ENCODE measurements at places on chromosomes 3 and 15.

GRCh38 chr15:65821070-65821469 is 29.0 kb upstream of the DENND4A start:
- H3K4me1 ChIP-seq, result peaks cover 71% of the 10 kb centered on the region
- H3K27me3 ChIP-seq, result no peaks in the 10 kb centered on the region
- H3K27ac ChIP-seq, result peak overlapping the region; percentile 94

DNA sequence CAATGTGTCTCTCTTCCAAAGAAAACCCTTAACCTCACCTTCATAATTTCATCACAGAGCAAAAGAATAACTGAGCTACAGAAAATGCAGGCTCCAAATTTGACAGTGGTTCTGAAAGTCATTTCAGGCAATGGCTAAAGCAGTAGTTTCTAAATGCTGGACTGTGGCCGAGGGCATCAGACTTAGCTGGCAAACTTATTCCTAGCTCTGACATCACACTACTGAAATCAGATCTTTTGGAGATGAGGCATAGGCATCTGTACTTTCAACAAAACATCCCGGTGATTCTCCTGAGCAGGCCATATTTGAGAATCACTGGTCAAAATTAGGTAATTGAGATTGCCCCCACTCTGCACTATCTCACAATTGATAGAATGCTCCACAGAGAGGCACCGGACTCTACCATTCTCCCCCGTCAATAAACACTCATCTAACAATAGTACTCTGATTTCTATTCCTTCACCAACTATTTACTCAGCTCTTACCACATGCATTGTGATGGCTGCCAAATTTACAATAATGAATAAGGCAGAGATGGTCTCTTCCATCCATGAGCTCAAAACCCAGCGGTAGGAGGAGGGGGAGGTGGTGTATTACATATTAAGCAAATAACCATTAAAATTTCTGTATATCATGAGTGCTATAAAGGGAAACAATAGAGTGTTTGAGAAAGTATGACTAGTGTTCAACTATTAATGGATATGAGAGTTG is 57.3 kb upstream of the SPRED1 start:
- H3K27ac ChIP-seq, result no peak overlapping the region
- no peaks in the 10 kb centered on the region for H3K36me3 ChIP-seq
- no peak for DNase-seq
- H3K27me3 ChIP-seq, result no peaks in the 10 kb centered on the region
- H3K4me3 ChIP-seq, result no peak overlapping the region

DNA sequence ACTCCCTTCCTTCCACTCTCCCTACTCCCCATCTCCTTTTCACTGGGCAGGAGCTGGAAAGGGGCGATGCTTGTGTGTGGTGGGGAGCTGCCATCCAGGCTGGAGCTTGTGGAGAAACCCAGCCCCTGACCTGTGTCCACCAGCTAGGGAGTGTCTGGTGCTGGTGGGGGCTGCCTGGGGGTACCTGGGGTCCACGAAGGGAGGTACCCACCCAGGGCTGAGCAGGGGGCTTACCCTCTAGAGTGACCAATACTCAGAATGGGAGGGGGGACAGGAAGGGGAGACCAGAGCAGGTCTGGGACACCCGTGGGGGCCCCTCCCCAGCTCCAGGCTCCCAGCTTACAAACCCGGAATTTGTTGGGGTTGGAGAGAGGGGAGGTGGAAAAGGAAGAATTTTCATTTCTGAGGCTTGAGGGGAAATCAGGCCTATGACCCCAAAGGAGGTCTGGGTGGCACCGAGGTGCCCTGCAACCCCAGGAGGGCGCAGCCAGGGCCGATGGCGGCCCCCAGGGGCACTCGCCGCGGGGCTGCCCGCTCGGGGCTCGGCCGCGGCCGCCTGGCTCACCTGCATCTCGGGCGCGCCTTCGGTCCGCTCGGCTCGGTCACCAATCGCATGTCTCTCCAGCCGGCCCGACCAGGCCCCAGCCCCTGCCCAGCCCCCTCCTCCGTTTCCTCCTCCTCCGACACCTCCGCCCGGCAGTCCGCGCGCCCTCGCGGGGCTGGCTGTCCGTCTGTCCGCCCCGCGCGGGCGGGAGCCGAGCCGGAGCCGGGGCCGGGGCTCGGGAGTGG is 773 bp downstream of the LINGO1 start:
- H3K27me3 ChIP-seq, result peaks cover 61% of the 10 kb centered on the region
- peaks cover 27% of the 10 kb centered on the region for H3K4me1 ChIP-seq
- DNase-seq, result peak; percentile 35
- H3K27ac ChIP-seq, result no peak overlapping the region

GRCh38 chr15:76460871-76461270 is 124.3 kb downstream of the ISL2 start:
- H3K4me1 ChIP-seq, result no peaks in the 10 kb centered on the region
- no peak overlapping the region for H3K4me3 ChIP-seq
- no peaks in the 10 kb centered on the region for H3K27me3 ChIP-seq
- DNase-seq, result no peak
- peaks cover 2% of the 10 kb centered on the region for H3K36me3 ChIP-seq

- peaks cover 64% of the 10 kb centered on the region for H3K4me1 ChIP-seq
- peak overlapping the region; percentile 25 for H3K4me3 ChIP-seq
- H3K27ac ChIP-seq, result no peak overlapping the region
Observed at GRCh38 chr15:52789601-52790168, 451 bp downstream of the ONECUT1 start.

DNA sequence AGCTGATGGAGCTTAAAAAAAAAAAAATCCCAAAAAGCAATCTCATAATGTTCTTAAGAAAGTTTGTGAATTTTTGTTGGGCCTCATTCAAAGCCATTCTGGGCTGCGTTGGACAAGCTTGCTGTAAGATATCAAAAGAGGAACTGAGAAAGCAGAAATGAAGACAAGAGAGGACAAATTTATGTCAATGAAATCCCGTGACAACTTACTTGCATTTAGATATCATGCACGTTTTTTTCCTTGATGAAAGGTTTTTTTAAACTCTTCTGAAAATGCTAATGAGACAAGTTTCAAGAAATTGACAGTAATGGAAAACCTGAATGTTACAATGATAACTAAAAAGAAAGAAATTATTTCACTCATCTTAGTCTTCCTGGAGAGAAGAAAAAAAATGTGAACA is 662.9 kb downstream of the SQOR start:
- no peaks in the 10 kb centered on the region for H3K27me3 ChIP-seq
- no peaks in the 10 kb centered on the region for H3K36me3 ChIP-seq
- H3K27ac ChIP-seq, result no peak overlapping the region
- peak; percentile 20 for DNase-seq
- no peaks in the 10 kb centered on the region for H3K4me1 ChIP-seq

- H3K36me3 ChIP-seq, result peaks cover 60% of the 10 kb centered on the region
- DNase-seq, result no peak
- H3K4me3 ChIP-seq, result no peak overlapping the region
- no peaks in the 10 kb centered on the region for H3K4me1 ChIP-seq
Observed at GRCh38 chr3:177041730-177042551, 155.3 kb downstream of the TBL1XR1 start.

DNA sequence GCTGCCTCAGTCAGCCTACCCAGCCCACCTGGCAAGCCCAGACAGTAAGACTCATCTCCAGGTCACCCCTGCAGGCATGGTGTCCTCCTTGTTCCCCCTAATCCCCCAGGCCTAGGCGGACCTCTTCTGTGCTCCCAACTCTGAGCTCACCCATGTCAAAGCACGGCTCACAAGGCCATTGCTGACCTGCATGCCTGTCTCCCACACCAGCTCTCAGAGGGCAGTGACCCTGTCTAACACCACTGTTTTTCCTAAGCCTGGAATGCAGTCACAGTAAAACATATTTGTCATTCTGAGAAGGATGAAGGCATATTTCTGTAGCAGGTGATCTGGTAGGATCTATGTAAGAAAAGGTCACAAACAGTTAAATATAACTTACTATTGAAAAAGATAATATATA is 110.3 kb upstream of the HACD2 start:
- no peaks in the 10 kb centered on the region for H3K36me3 ChIP-seq
- no peak for DNase-seq
- H3K27ac ChIP-seq, result no peak overlapping the region
- no peak overlapping the region for H3K4me3 ChIP-seq
- H3K4me1 ChIP-seq, result peaks cover 10% of the 10 kb centered on the region
- peaks cover 3% of the 10 kb centered on the region for H3K27me3 ChIP-seq

- no peak overlapping the region for H3K27ac ChIP-seq
- DNase-seq, result no peak
- no peaks in the 10 kb centered on the region for H3K27me3 ChIP-seq
- no peaks in the 10 kb centered on the region for H3K36me3 ChIP-seq
- H3K4me3 ChIP-seq, result no peak overlapping the region
Observed at GRCh38 chr3:109804697-109805096, 467.4 kb upstream of the DPPA4 start.

DNA sequence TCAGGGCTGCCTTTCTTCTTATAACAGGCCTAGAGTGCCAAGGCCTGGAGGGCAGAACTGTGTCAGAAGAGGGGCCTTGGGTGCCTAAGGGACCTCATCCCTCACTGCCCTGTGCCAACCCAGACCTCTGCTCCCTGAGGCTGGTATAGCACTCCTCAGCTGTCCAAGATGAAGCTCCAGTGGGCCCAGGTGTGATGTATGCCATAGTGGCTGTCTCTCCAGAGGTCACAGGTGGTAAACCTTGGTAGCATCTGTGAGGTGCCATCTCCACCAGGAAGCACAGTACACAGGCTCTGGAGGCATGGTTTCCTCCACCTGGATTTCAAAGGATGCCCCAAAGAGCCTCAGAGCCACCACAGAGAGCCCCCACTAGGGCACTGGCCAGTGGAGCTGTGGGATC is 12.3 kb upstream of the KLHL40 start:
- no peaks in the 10 kb centered on the region for H3K36me3 ChIP-seq
- DNase-seq, result no peak
- no peaks in the 10 kb centered on the region for H3K4me1 ChIP-seq
- H3K4me3 ChIP-seq, result no peak overlapping the region

DNA sequence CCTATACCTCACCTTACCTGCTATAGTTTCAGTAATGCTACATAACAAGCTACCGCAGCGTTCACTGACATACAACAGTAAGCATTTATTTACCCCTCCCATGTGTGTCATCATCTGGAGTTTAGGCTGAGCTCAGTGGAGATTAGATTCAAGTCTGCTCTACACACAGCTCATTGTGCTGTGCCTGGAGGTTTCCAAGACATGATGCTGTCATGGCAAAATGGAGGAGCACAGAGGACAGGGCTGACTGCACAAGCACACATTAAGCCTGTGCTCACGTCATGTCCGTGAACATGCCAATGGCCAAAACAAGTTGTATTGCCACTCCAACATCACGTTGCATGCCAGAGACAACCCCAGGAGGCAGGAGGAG is 333.8 kb upstream of the TRIM42 start:
- H3K4me1 ChIP-seq, result no peaks in the 10 kb centered on the region
- H3K36me3 ChIP-seq, result no peaks in the 10 kb centered on the region
- DNase-seq, result no peak
- H3K27me3 ChIP-seq, result no peaks in the 10 kb centered on the region
- no peak overlapping the region for H3K27ac ChIP-seq
- no peak overlapping the region for H3K4me3 ChIP-seq

- no peaks in the 10 kb centered on the region for H3K27me3 ChIP-seq
- H3K27ac ChIP-seq, result no peak overlapping the region
- H3K4me1 ChIP-seq, result no peaks in the 10 kb centered on the region
- H3K4me3 ChIP-seq, result no peak overlapping the region
- no peak for DNase-seq
- no peaks in the 10 kb centered on the region for H3K36me3 ChIP-seq
Observed at GRCh38 chr3:14253022-14253706, 74.5 kb downstream of the LSM3 start.

- peaks cover 8% of the 10 kb centered on the region for H3K27me3 ChIP-seq
- no peaks in the 10 kb centered on the region for H3K36me3 ChIP-seq
- no peak for DNase-seq
- no peaks in the 10 kb centered on the region for H3K4me1 ChIP-seq
- H3K27ac ChIP-seq, result no peak overlapping the region
Observed at GRCh38 chr3:170734043-170734734, 135.8 kb downstream of the RPL22L1 start.

DNA sequence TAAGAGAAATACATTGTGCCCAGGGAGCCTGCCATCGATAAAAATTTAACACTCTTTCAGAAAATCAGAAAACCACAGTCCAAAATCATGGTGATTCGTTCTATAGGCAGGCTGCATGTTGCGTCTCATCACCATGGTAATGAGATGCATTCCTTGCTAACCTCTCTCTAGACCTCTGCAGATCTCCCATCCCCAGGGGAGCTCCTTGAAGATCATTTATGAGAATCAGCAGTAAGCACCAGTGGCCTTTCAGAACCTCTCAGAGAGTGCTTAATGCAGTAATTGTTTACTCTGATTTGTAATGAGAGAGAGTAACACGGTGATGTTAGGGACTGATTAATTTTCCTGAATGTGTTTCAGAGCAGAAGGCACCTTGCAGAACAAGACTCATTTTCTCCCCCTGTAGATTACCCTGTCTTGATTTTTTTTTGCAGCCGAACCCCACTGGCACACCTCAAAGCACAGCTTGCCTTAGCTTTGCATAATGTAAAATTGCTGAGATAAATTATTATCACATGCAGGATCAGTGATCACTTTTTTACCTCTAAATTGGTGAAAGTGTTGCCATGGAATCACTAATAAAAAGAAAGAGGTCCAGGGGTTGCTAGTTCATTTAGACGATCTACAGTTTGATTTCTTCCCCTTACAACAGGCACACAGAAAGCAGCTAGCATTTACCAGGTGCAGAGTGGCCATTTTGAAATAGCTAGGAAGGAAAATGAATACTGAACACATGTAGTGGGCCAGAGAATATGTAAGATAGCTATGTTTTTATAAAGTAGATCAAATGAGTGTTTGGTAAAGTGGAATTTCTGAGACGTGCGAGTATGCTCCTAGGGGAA is 98.9 kb upstream of the CHL1 start:
- no peak for DNase-seq
- H3K36me3 ChIP-seq, result no peaks in the 10 kb centered on the region

DNA sequence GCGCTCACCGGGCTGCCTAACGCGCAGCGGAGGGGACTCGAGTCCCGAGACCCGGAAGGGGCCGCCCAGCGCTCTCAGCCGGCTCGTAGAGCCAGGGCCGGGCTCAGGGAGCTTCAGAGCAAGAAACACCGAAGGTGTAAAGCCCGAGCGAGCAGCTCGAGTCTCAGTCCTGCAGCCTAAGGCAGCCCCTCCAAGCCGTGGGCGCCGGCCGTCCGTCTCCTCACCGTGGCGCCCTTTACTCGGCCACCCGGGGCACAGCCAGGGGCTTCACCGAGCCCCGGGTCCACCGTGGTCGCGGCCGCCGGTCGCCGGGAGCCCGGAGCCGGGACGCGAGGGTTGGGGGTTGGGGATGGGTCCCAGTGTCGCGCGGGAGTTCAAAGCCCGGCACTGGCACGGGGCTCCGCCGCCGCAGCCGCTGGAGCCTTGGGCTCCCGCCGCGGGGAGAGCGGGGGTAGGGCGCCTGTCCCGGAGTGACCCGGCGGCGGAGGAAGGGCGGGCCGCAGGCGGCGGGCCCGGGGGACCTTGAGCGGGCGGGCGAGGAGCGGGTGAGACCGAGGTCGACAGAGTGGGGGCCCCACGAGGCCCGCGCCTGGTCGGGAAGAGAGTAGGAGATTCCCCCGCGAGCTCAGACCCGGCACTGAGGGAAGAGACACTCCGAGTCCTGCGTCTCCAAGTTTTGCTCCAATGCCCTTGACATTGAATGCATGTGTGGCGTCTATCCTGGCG is 26.9 kb upstream of the THRB start:
- H3K4me1 ChIP-seq, result peaks cover 28% of the 10 kb centered on the region
- H3K27ac ChIP-seq, result no peak overlapping the region
- no peaks in the 10 kb centered on the region for H3K36me3 ChIP-seq
- peaks cover 28% of the 10 kb centered on the region for H3K27me3 ChIP-seq

- no peaks in the 10 kb centered on the region for H3K4me1 ChIP-seq
- H3K4me3 ChIP-seq, result no peak overlapping the region
- H3K27ac ChIP-seq, result no peak overlapping the region
- H3K27me3 ChIP-seq, result no peaks in the 10 kb centered on the region
- no peaks in the 10 kb centered on the region for H3K36me3 ChIP-seq
- no peak for DNase-seq
Observed at GRCh38 chr3:65252266-65252665, 564.5 kb upstream of the ADAMTS9 start.
